ENCODE measurements at places on chromosomes 7 and 10.

- DNase-seq, result no peak
These were observed 15.7 kb downstream of the DNTT start for GRCh38 chr10:96319754-96320474.

- DNase-seq, result no peak
These were observed 638 bp upstream of the TRAPPC14 start for GRCh38 chr7:100159099-100159623.

- DNase-seq, result no peak
These were observed 716.1 kb downstream of the KCNMA1 start for GRCh38 chr10:76921383-76922010.

DNA sequence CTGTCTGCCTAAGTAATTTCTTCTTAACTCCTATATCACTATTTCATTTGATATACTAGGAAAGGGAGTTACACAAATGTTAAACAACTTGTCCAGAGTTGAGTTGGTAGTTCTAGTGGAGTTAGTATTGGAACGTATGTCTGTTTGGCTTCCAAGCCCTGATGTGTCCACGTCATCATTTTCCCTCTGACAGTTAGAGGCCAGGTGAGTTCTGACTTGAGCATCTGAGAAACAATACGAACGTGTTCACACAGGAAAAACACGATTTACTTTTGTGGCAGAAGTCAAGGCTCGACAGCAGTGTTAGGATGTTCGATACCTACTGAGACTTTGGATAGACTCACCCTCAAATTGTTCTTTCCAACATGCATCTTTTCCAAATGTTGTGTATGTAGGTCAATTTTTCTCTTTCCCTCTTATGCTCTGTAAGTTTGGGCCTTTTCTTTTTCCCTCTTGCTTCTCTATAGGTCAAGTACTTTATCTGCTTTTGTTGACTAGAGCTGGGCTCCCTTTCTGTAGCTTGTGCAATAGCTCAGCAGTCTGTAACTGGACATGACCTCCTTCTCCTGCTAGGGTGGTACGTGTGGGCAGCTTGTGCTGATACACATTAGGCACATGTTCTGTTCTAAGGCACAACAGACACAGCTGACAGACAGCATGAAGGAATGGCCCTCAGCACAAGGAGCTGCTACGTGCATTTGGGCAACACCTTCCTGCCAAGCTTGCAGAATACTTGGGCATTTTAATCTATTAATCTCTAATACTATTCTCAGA lies 222.9 kb downstream of the PTEN start:
- no peak for DNase-seq

- no peak for DNase-seq
These were observed 425.6 kb downstream of the PLXNA4 start for GRCh38 chr7:132150711-132151110.

DNA sequence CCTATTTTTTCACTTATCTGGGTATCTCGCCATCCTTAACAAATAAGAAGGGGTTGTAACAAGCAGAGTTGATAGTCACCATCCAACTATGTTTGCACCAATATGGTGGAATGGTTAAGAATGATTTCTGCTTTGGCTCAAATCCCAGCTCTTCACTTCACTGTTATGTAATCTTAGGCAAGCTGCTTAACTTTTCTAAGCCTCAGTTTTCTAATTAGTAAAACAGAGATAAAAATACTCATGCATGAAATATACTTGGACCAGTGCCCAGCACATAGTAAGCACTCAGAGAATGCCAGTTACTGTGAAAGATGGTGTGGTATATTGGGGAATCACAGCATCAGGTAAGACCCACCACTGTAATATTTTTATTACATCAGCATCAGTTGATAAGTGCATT lies 33.6 kb downstream of the ABCB1 start:
- no peak for DNase-seq

GRCh38 chr10:69348816-69349541 lies 67.7 kb downstream of the TACR2 start:
- DNase-seq, result no peak

DNA sequence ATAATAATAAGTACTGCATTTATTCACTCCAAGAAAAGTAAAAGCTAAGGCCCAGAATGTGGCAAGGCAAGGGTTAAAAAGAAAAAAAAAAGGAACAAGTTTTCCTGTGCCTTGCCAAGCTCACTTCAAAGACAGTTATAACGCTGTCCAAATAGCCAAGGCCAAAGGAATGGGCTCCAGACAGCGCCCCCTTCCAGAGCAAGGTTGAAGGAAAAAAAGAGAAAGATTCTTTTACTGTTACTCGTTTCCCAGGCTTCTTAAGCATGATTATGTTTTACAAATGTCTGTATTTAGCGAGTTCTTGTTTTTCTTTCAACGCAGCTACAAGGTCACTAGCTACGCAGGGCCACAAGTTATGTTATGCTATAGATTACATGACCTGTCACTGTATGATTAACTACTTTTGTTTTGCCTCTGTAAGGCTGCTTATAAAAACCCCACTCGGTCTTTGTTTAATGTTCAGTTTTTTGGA lies 9.1 kb upstream of the EIF4H start:
- DNase-seq, result peak; percentile 66

DNA sequence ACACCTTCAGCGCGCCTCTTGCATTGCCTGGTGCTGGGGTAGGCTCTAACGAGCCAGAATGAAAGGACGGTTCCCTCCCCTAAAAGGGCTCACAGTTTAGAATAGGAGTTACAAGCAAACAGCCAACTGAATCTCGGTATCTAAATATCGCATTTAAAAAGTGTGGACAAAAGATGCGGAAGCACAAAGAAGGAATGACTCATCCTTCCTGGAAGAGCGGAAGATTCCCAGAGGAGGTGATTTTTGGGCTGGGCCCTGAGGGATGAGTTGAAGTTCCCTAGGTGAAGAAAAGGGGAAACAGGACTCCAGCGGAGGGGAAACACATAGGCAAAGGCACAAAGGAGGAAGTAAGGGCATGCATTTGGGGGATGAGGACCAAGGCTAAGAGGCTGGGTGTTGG lies 29.9 kb downstream of the SRRM3 start:
- DNase-seq, result no peak

DNA sequence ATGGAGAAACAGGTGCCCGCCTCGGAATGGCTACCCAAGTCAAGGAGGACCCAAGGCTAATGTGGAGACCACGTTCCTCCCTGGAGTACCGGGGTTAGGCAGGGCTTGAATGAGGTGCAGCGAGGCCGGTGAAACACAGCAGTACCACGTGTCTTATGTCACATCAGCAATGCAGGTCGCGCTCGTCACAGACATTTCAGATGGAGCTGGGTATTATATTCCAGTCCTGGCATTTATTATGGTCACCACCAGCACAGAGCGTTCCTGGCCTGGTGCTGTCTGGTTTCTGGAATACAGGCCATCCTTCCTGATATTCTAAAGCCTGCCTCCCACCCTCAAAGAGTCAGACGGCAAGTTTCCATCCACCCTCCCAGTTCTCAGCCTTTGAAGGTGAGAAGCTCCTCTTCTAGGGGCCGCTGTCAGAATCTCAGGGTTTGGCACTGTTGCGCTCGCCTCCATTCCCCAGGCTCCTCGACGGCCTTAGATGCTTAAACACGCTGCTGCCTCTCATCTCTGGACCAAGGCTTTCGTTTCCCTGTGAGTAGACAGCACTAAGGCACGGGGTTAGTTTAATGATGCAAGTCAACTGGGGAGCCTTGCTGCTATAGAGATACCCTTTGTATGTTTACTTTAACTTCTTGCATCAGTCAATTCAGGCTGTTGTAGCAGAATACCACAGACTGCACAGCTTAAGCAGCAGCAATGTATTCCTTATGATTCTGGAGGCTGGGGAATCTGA lies 377.6 kb downstream of the DPP6 start:
- no peak for DNase-seq

GRCh38 chr7:135481598-135481979 lies 28.3 kb downstream of the CNOT4 start:
- no peak for DNase-seq

- no peak for DNase-seq
These were observed 178.2 kb downstream of the COBL start for GRCh38 chr7:51138123-51139085.

DNA sequence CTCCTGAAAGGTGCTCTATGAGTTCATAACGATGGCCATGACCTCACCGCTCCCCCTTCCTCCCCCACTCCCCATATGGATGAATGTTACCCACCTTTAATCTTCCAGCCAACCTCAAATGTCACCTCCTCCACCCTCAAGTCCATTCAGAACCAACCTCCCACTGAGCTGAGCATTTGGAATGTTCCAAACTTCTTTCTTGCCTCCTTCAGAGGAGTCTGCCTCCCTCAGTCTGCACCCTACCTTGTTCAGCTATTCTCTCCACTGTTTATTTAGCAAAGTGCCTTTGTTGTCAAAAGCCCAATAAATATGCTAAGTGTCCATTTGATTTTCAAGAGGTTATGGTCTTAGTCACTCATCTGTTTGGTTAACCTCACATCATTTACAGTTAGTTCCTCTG lies 22.9 kb upstream of the MTPAP start:
- no peak for DNase-seq

GRCh38 chr10:103058034-103058433 lies 135.0 kb downstream of the NT5C2 start:
- DNase-seq, result no peak

DNA sequence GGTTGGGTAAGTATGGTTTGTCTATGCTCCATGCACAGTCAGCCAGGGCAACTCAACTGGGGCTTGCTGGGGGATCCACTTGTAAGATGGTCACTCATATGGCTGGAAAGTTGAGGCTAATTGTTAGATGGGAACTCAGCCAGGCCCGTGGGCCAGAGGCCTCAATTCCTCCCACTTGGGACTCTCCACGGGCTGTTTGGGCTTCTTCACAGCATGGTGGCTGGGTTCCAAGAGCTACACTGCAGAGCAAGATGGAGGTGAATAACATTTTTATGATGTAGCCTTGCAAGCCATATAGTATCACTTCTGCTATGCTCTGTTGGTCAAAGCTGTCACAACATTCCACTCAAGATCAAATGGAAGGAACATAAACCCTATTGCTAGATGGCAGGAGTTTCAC lies 39.2 kb downstream of the ELMO1 start:
- DNase-seq, result no peak

- no peak for DNase-seq
These were observed 103.5 kb downstream of the LHFPL3 start for GRCh38 chr7:104431930-104432329.

- DNase-seq, result no peak
These were observed 16.8 kb upstream of the KIF20B start for GRCh38 chr10:89684604-89685003.

- DNase-seq, result no peak
These were observed 219.8 kb upstream of the FRMD4A start for GRCh38 chr10:14550471-14550981.

GRCh38 chr7:33918438-33919143 lies 13.3 kb downstream of the BMPER start:
- no peak for DNase-seq

DNA sequence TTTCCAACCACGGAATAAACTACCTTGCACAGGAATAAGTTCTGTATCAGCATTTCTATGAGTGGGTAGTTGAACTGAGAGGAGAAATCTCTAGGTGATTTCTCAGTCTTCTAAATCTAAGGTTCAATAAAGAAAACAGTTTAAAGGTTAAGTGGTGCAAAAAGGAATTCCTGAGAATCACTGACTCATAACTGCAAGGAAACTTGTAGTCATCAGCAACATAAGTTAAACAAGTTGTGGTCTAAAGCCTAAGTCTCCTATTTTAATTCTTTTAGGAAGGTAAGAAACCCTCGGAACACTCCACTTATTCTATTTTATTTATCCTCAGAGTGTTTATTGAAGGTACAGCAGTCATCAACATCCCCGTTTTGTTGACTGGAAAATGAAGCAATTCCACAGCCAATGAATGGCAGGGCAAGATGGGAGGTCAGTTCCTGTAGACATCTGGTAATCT lies 92.4 kb upstream of the PIK3CG start:
- no peak for DNase-seq

- DNase-seq, result peak; percentile 27
These were observed 9.5 kb upstream of the TSGA13 start for GRCh38 chr7:130695840-130696239.

GRCh38 chr10:54449056-54449455 lies 352.0 kb downstream of the PCDH15 start:
- no peak for DNase-seq

DNA sequence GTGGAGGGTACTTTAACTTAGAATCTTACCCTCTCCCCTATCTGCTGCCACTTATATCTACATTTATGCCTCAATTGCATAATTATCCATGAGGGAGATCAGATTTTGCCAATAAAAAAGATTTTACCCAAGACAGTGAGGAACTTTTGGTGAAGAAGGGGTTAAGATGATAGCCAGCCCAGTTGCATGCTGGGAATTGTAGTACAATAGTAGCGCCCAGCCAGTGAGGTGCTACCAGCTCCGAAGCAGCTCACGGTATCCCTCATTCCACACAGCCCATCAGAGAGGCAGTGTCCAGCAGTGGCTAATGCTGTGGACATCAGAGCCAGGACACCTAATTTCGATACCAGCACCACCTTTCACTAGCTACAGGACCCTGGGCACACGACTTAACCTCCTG lies 5.9 kb upstream of the LGI1 start:
- DNase-seq, result peak; percentile 74

DNA sequence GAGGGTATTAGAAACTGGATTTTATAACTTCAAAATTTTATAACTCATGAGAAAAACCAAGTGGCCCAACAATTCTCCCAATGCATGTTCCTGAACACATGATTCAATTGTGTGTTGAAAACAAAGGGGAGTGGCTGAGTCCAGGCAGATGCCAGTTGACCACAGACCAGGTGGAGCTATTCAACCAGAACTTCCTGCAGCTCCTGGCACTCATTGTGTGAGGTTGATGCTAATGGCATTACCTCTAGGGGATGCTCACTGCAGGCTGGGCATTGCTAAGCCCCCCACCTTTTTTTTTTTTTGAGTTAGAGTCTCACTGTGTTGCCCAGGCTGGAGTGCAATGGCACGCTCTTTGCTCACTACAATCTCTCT lies 20.3 kb downstream of the MYOF start:
- peak; percentile 88 for DNase-seq

DNA sequence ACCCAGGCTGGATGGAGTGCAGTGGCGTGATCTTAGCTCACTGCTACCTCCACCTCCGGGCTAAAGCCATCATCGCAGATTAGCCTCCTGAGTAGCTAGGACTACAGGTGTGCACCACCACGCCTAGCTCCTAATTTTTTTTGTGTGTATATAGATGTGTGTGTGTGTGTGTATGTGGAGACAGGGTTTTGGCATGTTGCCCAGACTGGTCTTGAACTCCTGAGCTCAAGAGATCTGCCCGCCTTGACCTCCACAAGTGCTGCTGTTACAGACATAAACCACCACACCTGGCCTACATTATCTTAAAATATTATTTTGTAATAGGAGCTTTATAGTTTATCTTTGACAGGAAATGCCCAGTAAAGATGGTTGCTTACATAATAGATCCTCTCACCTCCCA lies 25.0 kb downstream of the FOXP2 start:
- DNase-seq, result no peak

Measured in T47D (cell line).